ENCODE measurements at places on chromosomes 12 and 14.

DNA sequence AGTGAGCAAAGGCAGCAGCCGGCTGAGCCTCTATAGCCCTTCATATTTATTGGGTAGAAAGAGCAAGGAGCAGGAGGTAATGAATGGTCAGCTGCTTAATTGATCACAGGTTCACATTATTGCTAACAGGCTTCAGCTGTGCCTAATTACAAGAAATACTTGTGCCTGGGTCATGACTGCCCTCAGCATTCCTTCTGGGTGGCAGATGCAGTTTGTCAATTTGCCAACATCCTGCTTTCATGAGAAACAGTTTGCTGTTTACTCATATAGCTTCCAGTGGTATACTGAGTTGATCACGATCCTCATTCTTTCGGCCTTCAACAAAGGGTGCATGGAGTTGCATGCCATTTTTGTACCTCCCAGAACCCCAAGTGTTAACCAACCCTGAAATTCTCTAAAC, 81.0 kb upstream of the PLEKHG7 start:
- DNase-seq = no peak

DNA sequence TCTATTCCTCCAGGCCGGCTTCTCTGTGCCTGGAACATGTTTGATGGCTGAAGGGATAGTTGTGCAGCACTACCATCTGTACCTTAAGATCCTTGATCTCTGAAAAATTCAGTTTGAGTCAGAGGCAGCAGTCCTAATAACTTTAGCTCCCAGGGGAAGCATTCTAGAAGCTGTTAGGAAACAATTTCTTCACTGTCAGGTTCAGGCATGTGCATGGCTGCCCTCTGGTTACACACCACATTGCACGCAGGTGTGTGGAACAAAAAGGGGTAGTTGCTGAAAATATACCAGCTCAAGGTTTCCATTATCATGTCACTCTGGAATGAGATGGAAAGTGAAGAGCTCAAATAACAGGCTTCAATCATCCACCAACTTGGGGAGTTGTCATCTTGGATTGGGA, 80.1 kb downstream of the CHST11 start:
- no peak for DNase-seq

DNA sequence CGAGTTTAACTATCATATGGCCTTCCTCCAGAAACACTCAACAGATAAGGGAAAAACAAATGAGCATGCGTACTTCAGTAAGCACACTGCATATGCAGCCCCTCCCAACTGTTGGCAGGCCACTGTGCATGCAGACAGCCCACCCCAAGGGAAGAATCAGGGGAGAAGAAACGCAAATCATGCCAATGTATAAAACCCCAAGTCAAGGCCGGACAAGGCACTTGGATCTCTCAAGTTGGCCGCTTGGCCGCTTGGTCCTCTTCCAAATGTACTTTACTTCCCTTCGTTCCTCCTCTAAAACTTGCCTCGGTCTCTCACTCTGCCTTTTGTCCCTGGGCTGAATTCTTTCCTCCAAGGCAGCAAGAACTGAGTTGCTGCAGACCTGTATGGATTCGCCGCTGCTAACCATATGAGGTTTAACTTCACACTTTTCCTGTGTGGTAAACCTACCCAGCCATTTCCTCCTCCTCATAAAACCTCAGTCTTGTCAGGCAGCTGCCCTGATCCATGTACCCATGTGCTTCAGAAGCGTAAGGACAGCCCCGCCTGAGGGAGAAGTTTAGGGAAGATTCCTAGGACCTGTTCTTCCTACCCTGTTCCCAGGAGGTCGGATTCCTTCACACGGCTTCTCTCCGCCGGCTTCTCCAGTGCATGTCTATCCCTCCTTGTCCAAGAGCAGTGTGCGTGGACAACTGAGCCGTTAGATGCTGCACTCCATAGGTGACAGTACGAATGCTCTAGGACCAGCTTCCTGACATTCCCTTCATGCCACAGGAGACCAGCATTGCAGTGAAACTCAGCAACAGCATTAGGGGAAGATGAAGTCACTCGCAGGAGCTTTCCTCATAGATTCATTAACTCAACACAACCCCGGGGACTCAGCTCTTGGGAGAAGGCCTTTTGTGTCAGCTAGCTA, 188.0 kb downstream of the MON2 start:
- DNase-seq = no peak

GRCh38 chr12:71243370-71243769, 85.6 kb upstream of the TSPAN8 start:
- DNase-seq = no peak

DNA sequence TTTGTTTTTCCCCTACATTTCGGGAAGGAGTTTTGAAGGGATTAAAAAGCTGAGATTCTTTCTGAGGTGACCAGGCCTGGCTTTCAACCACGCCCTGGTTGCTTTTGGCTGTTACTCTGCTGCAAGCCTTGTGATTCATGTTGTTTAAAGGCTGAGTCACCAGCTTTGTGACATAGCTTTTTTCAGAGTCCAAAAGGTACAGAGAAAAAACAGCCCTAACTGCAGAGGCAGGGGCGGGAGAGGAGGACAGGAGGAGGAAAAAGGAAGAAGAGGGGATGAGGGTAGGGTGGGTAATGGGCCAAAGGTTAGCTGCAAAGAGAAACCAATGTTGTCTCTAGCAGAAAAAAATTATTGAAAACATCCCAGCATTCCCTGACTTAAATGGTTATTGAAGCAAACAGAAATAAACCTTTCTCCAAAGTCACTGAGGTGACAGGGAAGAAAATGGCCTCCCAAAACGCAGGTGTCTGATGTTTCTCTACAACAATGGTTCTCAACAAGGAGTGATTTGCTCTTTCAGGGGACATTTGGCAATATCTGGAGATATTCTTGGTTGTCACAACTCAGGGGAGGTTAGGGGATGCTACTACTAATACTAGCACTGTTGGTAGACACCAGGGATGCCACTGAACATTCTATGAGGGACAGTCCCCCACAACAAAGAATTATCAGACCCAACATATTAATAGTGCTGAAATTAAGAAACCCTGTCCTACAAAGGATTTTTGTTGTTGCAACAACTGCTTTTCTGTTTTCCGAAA, 2.1 kb upstream of the UBC start:
- DNase-seq = peak; percentile 33

DNA sequence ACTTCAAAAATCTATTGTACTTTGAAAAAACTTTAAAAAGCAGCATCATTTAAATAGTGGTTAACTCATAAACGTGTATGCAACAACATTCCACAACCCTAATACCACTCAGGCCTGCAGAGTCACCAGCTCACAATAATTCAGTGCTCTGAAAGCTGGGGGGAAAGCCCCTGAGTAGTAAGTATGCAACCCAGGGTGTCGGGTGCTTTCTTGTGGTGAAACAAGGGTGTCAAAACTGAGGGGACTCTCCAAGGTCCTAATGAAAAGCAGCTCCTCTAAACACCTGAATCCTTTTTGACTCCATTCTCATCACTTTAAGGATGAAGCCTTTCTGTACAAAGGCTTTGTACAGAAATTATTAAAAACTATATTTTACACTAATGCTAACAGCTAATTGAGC, 33.7 kb downstream of the FGFR1OP2 start:
- peak; percentile 40 for DNase-seq

DNA sequence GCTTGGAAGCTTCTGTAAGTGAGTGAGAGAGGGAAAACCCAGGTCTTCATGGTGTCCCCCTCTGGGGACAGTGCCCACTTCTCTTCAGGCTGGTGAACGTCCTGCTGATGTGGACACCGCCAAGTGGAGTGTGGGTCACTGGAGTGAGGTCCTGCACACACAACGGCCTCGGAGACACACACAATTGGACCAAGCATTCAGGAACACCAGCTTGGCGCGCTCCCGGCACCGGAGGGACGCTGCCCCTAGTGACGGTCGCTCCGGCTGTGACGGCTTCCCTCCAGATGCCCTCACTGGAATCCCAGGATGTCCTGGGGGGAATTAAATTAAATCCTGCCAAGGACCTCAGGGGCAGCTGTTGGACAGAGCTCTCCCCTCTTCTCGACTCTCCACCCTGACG, 123.1 kb downstream of the ZNF664 start:
- DNase-seq = no peak

GRCh38 chr14:84209031-84209430, 1320.9 kb upstream of the FLRT2 start:
- no peak for DNase-seq

GRCh38 chr14:31326111-31326510, 94.2 kb downstream of the HEATR5A start:
- no peak for DNase-seq

DNA sequence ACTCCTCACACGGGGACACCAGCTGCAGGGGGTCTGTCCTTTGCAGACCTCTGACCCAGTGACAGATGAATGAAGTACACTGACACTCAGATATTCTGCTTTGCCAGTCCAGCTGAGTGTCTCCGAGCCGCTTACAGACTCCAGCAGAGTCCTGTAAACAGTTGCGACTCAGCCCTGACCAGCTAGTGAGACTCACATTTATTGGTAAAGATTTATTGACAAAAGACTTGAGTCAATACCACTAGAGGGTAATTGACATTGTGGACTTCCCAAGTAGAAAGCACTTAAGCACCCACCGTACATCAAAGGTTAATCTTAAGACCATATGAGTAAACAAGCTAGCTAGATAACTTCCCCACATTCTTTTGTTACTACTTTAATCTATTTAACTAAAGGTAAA, 9.8 kb upstream of the FKBP4 start:
- DNase-seq = no peak

DNA sequence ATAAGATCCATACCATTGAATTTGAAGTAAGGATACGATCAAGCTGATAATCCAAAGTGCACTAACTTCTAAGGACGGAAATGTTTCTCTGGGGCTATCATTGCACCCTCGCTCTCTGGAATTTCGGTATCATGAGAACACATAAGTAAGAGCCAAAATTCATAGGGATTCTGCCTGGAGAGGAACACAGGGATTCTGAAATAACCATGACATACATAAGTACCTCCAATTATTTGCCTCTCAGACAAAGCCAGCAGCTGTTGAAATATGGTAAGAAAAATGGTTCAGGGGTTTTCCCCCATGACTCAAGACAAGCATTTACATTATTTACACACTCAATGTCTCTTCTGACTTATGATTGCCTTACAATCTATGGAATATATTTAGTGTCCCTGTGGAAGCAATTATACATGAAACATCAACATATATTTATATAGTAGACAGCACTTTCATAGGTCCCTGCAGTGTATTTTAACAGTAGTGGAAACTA, 1123.6 kb upstream of the SEL1L start:
- DNase-seq = no peak

DNA sequence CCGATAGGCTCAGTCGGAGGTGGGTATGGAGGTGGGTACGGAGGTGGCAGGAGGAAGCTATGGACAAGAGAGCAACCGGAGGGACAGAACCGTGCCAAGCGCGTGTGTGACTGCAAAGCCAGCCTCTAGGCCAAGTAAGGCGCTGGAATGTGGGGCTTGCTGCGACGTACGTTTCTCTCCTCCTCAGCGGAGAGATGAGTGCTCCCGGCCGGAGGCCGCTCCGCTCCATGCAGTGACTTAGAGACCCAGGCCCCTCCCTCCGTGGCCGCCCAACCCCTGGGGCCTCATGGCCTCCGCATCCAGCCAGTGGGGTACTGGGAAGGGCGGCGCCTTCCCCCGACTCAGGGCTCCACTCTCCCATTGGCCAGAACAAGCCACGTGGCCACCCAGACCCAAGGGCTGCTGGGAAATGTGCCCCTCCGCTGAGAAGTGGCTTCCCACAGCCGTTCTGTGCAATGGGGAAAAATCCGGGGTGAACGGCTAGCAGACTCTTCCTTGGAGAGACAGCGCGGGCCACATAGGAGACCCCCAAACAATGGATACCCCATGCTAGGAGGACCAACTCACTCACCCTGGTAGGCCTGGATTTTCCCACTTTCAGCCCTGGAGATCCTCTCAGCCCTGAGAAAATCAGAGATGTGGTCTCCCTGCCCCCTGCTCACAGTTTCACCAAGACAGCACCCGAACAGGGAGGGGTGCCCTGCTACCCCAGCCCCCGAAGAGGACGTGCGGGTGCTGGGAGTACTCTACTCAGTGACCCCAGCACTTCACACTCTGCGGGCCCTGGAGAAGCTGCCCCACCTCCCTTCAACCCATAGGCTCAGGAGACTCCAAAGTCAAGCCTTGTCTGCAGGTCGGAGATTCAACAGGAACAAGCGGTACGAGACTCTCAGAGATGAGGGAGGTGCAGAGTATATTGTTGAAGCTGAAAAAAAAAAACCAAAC, 66.7 kb downstream of the RIMBP2 start:
- DNase-seq = no peak

DNA sequence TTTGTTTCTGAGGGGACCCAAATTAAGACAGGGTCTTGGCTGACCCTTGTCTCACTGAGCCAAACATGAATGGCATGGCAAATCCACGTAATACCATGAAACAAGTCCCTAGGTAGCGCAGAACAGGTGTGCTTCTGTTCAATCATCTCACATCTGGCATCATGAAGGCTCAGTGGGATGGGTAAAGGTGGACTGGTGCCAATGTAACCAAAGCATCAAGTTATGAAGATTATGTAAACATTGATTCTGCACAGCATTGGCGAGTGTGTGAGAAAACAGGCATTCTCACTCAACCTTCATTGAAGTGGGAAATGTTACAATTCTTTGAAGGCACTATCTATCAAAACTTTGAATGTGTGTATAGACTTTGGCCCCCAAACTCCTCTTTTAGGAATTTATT, 41.9 kb downstream of the PTGER2 start:
- no peak for DNase-seq
